ENCODE measurements at places on chromosomes 3 and 15.

DNA sequence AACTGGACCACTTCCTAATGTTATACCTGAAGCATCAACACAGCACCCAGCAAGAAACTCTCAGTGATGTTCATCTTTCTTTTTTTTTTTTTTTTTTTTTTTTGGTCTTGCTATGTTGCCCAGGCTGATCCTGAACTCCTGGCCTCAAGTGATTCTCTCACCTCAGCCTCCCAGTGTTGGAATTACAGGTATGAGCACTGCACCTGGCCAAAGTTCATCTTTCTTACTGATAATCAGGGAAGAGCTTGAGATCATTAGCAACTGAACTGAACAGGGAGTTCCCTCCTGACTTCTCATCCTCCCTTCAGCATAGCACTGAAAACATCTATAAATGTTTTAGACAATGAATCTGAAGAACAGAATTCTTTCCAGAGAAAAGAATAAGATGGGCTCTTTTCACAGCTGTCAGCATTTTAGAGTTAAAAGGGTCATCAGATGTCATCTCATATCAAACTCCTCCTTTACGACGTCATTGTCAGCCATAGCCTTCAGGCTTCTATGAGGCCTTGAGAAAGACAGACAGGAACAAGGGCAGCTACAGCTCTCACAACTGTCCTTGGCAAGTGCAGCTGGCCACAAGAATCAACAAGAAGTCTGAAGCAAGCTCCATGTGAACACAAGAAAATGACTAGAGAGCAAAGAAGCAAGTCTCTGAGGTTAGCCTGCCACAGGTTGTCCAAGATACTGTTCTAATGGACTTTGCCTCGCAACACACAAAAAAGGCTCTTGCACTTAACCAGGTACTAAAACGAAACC lies 33.8 kb downstream of the SCAP start:
- H3K27ac ChIP-seq, result peak overlapping the region; percentile 91
- H3K4me1 ChIP-seq, result no peaks in the 10 kb centered on the region
- no peaks in the 10 kb centered on the region for H3K36me3 ChIP-seq

DNA sequence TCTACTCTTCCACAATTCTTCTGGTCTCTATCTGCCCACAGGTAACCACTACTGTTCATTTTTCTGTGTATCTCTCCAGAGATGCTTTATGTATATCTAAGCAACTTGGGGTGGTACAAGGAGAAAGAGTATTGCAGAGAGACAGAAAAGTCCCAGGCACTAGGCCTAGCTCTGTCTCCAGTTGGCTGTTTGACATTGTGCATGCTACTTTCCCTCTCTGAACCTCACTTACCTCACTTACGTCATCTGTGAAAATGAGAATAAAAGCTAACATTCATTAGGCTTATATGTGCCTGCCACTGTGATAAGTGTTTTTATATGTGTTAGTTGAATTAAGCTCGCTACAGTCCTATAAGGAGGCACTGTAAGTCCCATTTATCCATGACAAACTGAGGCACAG lies 76.7 kb upstream of the RNU6-1 start:
- H3K4me1 ChIP-seq, result no peaks in the 10 kb centered on the region
- no peaks in the 10 kb centered on the region for H3K36me3 ChIP-seq
- peak overlapping the region; percentile 4 for H3K27ac ChIP-seq
- no peak overlapping the region for H3K4me3 ChIP-seq

DNA sequence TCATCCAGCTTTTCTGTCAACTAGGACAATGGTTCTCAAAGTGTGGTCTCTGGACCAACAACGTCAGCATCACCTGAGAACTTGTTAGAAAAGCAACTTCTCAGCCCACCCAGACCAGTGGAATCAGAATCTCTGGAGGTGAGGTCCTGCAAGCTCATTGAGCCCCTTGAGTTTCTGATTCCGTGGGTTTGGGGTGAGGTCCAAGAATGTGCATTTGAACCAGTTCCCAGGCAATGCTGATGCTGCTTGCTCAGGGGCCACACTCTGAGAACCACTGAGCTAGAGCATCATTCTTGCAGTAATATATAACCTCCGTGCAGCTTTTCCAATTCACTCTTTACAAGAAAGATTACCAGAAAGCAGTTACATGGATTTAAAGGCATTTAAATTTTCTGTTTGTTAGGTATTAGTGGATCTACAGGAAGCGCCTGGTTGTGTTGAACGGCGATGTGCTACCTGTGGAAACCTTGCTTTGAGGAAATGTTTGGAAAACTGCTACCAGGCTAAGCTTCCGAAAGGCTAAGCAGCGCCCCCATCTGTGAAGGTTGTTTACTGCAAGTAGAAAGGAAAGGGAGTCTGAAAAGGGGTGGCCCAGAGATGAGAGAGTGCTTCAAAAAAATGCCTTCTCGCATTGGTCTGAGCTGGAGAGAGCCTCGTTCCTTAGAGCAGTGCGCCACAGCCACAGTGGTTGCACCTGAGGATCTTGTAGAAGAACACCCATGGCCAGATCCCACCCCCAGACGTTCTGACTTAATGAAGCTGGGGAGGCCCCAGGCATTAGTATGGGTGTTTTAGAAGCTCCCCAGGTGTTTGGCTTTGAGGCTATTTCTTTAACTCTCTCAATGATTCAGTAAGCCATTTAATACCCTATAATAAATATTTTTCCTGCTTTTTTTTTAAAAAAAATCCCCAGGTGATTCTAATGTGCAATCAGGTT lies 50.0 kb downstream of the RLBP1 start:
- DNase-seq, result no peak
- H3K27me3 ChIP-seq, result no peaks in the 10 kb centered on the region
- H3K4me3 ChIP-seq, result no peak overlapping the region
- peaks cover 12% of the 10 kb centered on the region for H3K4me1 ChIP-seq
- H3K27ac ChIP-seq, result no peak overlapping the region

- H3K4me1 ChIP-seq, result no peaks in the 10 kb centered on the region
- no peaks in the 10 kb centered on the region for H3K36me3 ChIP-seq
- H3K4me3 ChIP-seq, result no peak overlapping the region
- no peaks in the 10 kb centered on the region for H3K27me3 ChIP-seq
These were observed 7.4 kb downstream of the APPL1 start for GRCh38 chr3:57234613-57235575.

GRCh38 chr3:172622916-172623700 lies 87.8 kb downstream of the NCEH1 start:
- no peaks in the 10 kb centered on the region for H3K27me3 ChIP-seq
- no peaks in the 10 kb centered on the region for H3K4me1 ChIP-seq
- peak overlapping the region; percentile 48 for H3K27ac ChIP-seq
- no peak overlapping the region for H3K4me3 ChIP-seq

DNA sequence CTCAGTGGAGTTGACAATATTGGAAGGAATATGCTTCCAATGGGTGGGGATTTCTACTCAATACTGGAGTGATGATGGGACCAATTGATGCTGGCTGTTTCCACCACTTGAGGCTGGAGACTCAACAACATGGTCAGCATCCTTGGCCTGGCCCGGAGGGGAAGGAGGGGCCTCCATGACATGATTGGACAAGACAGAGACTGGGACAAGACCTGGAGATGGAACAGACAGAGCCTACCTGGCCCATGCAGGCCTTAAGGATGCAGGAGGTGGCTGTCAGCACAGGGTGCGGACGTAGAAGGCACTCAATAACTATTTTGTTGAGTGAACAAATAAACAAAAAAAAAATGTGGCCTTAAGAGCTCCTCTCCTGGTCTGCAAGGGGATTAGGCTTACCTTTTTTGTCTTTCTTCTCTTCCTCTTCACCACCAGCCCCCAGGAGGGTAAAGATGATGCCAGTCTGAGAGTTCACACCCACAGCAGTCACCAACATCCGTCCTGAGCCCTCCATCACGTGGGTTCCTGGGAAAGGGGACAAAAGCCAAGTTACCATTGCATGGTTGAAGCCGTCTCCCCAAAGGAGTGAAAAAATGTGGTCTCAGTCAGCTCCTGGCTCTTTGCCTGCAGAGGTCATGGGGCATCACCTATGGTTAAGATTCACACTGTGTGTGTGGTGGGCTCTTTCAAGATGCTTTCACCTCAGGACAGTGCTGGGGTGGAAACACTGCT lies 67.1 kb upstream of the SEC13 start:
- no peak for DNase-seq
- H3K27ac ChIP-seq, result no peak overlapping the region
- no peaks in the 10 kb centered on the region for H3K36me3 ChIP-seq
- no peaks in the 10 kb centered on the region for H3K27me3 ChIP-seq

- no peak overlapping the region for H3K27ac ChIP-seq
- DNase-seq, result no peak
- H3K27me3 ChIP-seq, result no peaks in the 10 kb centered on the region
These were observed 365.1 kb upstream of the PLSCR5 start for GRCh38 chr3:146970236-146970635.

DNA sequence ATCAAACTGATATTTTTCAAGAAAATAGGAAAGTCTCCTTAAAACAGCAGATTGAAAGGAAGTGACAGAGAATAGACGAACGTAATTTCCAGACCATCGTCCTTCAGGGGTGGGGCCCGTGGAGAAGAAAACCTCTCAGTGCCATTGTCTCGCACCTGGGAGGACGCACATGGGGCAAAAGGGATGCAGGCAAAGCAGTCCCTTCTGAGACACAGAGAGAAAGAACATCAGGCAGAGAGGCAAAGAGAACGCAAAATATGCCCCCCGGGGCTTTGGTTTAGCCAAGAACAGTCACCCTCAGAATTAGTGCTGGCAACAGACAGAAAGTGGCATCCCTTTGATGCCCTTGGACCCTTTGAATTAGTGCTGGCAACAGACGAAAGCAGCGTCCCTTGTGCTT lies 37.0 kb downstream of the MUC20 start:
- no peaks in the 10 kb centered on the region for H3K4me1 ChIP-seq
- peaks cover 21% of the 10 kb centered on the region for H3K27me3 ChIP-seq
- DNase-seq, result no peak
- no peaks in the 10 kb centered on the region for H3K36me3 ChIP-seq
- no peak overlapping the region for H3K4me3 ChIP-seq
- H3K27ac ChIP-seq, result no peak overlapping the region

- no peaks in the 10 kb centered on the region for H3K36me3 ChIP-seq
- H3K4me3 ChIP-seq, result no peak overlapping the region
- no peaks in the 10 kb centered on the region for H3K4me1 ChIP-seq
- no peak overlapping the region for H3K27ac ChIP-seq
- no peaks in the 10 kb centered on the region for H3K27me3 ChIP-seq
These were observed 43.1 kb downstream of the STARD5 start for GRCh38 chr15:81280696-81281455.

DNA sequence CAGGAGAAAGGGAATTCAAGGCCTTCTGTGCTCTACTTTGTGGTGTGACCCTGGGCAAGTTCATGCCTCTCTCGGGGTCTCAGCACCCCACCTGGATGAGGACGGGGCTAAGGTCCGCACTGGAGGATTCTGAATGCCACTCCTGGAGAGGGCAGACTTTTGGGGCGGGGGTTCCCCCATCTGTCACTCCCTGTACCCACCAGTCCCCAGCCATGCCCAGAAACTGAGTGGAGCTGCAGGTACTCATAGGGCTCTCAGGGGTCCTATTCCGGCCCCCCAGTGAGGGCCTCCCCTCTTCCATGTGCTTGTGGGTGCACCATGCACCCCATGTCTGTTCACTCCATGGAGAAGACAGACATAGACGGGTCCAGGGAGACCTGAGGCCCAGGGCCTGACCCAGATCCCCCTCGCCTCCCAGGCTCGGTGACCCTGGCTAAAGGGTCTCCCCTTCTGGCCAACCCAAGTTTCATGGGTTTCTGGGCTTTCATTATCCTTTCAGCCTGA lies 26.0 kb downstream of the ACSBG1 start:
- no peak overlapping the region for H3K4me3 ChIP-seq
- H3K27me3 ChIP-seq, result no peaks in the 10 kb centered on the region
- H3K27ac ChIP-seq, result no peak overlapping the region

DNA sequence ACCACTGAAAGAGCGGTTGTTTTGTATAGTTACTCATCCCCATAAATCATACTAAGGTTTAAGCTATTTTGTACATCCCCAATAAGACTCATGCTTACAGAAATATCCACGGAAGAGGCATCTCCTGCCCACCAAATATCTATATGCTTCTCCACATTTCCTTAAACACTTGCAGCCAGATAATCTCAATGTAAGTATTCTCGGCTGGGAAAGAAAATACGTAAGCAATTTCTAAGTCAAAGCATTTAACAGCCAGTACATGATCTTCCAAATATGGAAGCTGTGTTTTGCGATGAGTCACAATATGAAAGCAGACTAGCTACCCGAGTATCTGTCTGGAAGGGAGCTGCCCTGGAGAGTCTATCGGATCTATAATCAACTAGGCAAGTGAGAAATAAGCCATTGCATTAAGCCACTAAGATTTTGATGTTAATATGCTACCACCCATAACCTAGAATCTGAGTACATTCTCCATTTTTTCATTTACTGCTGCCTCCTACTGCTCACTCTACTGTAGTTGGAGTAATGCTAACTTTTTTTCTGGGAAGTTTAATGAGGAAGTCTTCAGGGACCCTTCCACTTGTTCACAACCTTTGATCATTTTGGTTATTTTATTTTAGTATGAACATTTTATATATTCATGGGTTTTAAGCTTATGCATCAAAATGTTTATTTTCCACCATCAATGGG lies 26.9 kb upstream of the ZMAT3 start:
- no peaks in the 10 kb centered on the region for H3K36me3 ChIP-seq
- H3K27ac ChIP-seq, result no peak overlapping the region
- H3K4me3 ChIP-seq, result no peak overlapping the region
- no peaks in the 10 kb centered on the region for H3K27me3 ChIP-seq
- H3K4me1 ChIP-seq, result no peaks in the 10 kb centered on the region

GRCh38 chr15:90046911-90047392 lies 45.8 kb downstream of the ZNF710 start:
- DNase-seq, result peak; percentile 73
- no peak overlapping the region for H3K4me3 ChIP-seq
- no peaks in the 10 kb centered on the region for H3K36me3 ChIP-seq
- no peaks in the 10 kb centered on the region for H3K4me1 ChIP-seq
- no peaks in the 10 kb centered on the region for H3K27me3 ChIP-seq
- peak overlapping the region; percentile 92 for H3K27ac ChIP-seq

DNA sequence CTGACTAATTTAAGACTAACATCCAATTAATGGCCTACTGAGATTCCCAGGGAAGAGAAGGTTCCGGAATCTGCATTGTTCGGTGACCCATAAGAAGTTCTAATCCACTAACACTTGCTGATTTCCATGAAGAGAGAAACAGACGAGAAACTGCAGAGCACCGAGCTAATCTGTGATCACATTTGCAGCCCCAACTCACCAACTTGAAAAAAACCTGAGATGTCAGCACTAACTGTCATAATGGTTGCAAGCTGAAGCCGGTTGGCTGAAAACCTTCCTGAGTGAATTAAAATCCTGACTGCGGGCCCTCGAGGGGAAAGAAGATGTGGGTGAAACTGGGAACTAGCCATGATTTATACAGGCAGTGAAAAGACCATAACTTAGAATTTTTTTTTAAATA lies 204.8 kb upstream of the IGF1R start:
- H3K4me1 ChIP-seq, result no peaks in the 10 kb centered on the region
- no peak overlapping the region for H3K4me3 ChIP-seq
- DNase-seq, result no peak
- H3K27me3 ChIP-seq, result no peaks in the 10 kb centered on the region

- no peak overlapping the region for H3K4me3 ChIP-seq
- no peaks in the 10 kb centered on the region for H3K27me3 ChIP-seq
- peak overlapping the region; percentile 85 for H3K27ac ChIP-seq
- H3K4me1 ChIP-seq, result peaks cover 4% of the 10 kb centered on the region
- peak; percentile 76 for DNase-seq
These were observed 56.0 kb upstream of the FLNB start for GRCh38 chr3:57952208-57952631.
